Fibroblast of lung (primary cell): ENCODE measurements at places on chromosomes 6 and 20.

DNA sequence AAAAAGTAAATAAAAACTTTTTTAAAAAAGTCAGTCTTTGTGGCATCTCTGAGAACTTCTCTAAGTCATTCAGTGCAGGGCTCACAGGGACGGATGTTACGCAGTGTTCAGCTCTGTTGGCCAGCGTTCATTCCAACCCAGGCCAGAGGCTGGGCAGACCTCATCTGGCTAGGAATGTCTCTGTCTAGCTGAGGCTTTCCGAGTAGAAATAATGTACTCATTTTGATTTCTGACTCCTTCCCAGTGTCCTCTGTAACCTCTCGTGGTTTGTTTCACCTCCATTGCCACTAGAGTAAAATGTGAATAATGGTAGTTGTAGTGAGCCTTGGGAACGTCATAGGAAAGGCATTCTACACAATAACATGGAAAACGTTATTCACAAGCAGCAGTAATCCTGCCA, 135.1 kb downstream of the TMEM242 start:
- peak; percentile 93 for DNase-seq

DNA sequence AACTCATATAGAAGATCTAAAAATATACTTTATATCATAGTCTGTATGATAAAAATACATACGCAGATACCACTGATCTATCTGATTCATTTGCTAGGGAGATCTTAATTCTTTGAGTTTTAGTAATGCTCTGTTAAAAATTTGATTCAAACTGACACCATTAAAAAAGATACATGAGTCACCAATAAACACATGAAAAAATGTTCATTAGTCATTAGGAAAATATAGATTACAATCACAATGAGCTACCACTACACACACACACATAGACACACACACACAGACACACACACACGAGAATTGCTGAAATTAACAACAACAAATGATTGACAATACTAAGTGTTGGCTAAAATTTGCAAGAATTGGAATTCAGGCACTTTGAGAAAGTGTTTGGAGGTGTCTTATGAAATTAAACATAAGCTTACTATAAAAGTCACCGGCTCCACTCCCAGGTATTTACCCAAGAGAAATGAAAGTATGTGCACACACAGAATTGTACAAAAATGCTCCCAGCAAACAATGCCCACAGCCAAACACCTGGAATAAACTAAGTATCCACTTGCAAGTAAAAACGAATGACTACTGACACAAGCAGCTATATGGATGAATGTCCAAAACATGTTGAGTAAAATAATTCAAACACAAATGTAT, 117.7 kb upstream of the GGTLC1 start:
- no peak for DNase-seq

DNA sequence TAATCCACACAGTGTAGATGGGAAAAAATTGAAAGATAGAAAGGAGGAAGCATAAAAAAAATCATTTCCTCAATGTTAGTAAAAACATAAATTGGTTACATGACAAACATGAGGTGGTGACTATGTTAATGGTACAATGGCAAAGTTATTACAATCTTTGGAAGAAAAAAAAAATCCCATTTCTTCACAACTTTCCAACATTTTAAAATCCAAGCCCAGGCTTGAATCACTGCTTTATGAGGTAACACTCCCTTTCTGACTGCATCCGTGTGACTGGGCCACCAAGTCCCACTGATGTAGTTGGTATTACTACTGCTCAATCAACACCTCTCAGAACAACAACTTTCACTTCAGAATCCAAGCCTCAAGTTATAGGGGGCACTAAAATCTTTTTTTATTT, 160.4 kb downstream of the BTBD9 start:
- DNase-seq = no peak

GRCh38 chr6:48057601-48058000, 53.4 kb downstream of the PTCHD4 start:
- DNase-seq = no peak

DNA sequence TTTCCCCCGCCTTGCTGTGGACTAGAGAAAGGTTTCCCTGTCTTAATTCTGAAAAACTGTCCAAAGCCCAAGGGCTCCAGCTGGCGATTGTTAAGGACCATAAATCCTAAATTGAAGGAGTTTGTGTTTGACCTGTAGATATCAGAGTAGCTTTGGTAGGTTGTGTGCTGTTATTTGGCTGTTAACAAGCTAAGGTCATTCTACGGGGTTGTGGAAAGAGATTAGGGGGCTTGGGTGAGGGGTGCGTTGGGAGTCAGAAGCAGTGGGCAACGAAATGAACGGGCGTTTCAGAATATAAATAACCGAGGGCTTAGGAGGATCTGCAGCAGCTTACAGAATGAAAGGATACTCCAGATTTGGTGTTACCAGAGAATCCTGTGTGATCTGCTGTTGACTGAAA, 32.6 kb upstream of the BTN3A2 start:
- DNase-seq = no peak

GRCh38 chr6:132380358-132381029, 20.8 kb downstream of the MOXD1 start:
- no peak for DNase-seq

GRCh38 chr6:116409756-116410155, 39.0 kb downstream of the DSE start:
- no peak for DNase-seq

- DNase-seq = no peak
Measured at GRCh38 chr6:40854592-40854991, 184.4 kb downstream of the UNC5CL start.

DNA sequence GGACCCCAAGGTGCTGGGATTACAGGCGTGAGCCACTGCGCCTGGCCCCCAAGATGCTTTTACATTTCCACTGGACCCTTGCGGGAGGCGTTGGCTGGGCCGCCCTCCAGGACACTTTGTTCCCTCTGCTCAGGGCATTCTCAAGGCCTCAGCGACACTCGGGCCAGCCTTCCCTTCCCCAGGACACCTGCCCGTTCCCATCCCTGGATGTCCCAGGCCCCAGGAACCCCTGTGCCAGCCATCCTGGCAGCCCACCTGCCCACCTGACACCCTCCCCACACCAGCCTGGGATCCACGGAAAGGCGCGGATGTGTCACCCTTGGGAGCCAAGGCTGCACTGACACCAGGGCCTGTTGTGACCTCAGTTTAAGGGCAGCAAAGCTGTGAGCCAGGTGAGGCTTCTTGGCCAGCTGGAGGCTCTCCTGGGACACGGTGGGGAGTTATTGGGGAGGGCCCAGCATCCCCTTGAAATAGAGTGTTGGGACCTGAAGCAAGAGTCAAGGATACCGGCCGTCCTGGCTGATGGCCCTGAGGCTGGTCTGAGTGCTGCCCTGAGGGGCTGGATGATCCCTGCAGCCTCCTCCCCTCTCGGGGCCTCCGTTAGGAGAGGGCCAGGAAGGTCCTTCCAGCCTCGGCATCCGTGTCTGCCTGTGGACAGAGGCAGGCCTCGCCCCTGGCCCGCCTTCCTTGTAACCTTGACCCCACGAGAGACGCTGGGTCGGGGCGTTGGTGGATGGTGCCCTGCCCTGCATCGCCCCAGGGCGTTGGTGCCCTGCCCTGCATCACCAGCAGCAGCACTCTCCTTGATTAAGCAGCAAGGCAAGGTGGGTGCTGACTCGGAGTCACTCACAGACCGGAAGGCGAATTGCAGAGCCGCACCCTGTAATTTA, 84.2 kb upstream of the BHLHE23 start:
- DNase-seq = no peak

GRCh38 chr6:24274441-24275083, 83.3 kb downstream of the DCDC2 start:
- peak; percentile 4 for DNase-seq

GRCh38 chr6:752438-752837, 59.5 kb upstream of the EXOC2 start:
- DNase-seq = peak; percentile 5

GRCh38 chr20:62121776-62122653, at the start of gene LSM14B:
LSM14B (plus strand) TSS chr20:62122475; CDS start chr20:62122667, 192 bp downstream.
- peak; percentile 94 for DNase-seq

DNA sequence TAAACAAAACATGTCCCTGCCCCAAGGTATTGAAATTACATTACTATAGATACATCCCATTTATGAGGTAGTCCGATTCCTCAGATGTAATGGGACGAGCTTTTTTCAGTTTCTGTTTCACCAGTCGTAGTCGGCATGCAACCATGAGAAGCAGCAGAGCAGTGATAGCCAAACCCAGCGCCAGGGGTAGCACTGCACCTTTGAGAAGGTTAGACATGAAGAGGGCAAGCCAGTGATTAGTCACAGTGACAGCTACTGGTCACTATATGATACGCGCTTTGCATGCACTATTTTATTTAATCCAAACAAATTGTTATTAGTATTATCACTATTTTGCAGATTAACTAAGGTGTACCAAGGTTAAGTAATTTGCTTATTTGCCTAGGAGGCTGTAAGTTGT, 43.7 kb downstream of the LRP11 start:
- DNase-seq = no peak
